Activated naive CD8-positive, alpha-beta T cell treated with anti-CD3 and anti-CD28 coated beads for 36 hours (primary cell): ENCODE measurements at places on chromosomes 16 and 17.
A peak's percentile ranks its signal among the peaks of the same experiment; 100 is the strongest.

GRCh38 chr16:4166821-4167220, 50.6 kb upstream of the ADCY9 start:
- H3K4me3 ChIP-seq: no peak overlapping the region
- no peak for DNase-seq
- no peak overlapping the region for H3K27ac ChIP-seq
- no peaks in the 10 kb centered on the region for H3K36me3 ChIP-seq
- no peaks in the 10 kb centered on the region for H3K4me1 ChIP-seq

- peaks cover 5% of the 10 kb centered on the region for H3K27me3 ChIP-seq
- H3K27ac ChIP-seq: no peak overlapping the region
- no peak overlapping the region for H3K4me3 ChIP-seq
- no peaks in the 10 kb centered on the region for H3K36me3 ChIP-seq
- DNase-seq: no peak
Observed at GRCh38 chr16:66107661-66108060, 258.8 kb upstream of the CDH5 start.

GRCh38 chr17:78665952-78666920, 89.0 kb upstream of the DNAH17 start:
- peak overlapping the region; percentile 87 for H3K27ac ChIP-seq
- no peaks in the 10 kb centered on the region for H3K27me3 ChIP-seq
- peaks cover 4% of the 10 kb centered on the region for H3K36me3 ChIP-seq
- peak; percentile 54 for DNase-seq

- no peak for DNase-seq
- peaks cover 26% of the 10 kb centered on the region for H3K36me3 ChIP-seq
- H3K27me3 ChIP-seq: no peaks in the 10 kb centered on the region
- H3K4me3 ChIP-seq: no peak overlapping the region
- peaks cover 39% of the 10 kb centered on the region for H3K4me1 ChIP-seq
Observed at GRCh38 chr17:80819422-80820164, 172.0 kb upstream of the CHMP6 start.

- no peaks in the 10 kb centered on the region for H3K4me1 ChIP-seq
Observed at GRCh38 chr17:49093131-49093530, 39.4 kb upstream of the B4GALNT2 start.

DNA sequence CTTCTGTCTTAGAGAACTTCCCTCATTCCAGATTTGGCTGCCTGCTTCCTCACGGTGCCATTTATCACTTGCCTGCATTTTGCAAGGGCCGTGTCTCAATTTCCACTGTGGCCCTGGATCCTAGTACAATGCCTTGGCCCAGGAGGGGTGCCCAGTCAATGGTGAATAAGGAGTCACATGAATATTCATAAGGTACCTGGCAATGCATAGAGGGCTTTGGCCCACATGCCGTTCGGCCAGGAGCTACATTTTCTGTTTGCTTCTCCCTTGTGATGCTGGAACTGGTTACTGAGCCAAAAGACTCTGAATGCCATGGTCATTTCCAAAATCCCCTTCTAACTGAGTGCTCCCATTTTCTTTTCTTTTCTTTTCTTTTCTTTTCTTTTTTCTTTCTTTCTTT, 4.8 kb upstream of the PIRT start:
- no peaks in the 10 kb centered on the region for H3K36me3 ChIP-seq
- H3K4me3 ChIP-seq: no peak overlapping the region
- peaks cover 6% of the 10 kb centered on the region for H3K4me1 ChIP-seq
- no peak for DNase-seq

- H3K4me1 ChIP-seq: peaks cover 8% of the 10 kb centered on the region
- H3K27ac ChIP-seq: peak overlapping the region; percentile 45
- peaks cover 22% of the 10 kb centered on the region for H3K27me3 ChIP-seq
- no peak for DNase-seq
- H3K36me3 ChIP-seq: no peaks in the 10 kb centered on the region
Observed at GRCh38 chr17:80980397-80981061, 11.1 kb upstream of the CHMP6 start.

- H3K4me1 ChIP-seq: peaks cover 48% of the 10 kb centered on the region
- peaks cover 9% of the 10 kb centered on the region for H3K36me3 ChIP-seq
- peaks cover 38% of the 10 kb centered on the region for H3K27me3 ChIP-seq
- DNase-seq: peak; percentile 36
- peak overlapping the region; percentile 6 for H3K27ac ChIP-seq
Observed at GRCh38 chr16:79081297-79082066, 519.1 kb downstream of the MAF start.

DNA sequence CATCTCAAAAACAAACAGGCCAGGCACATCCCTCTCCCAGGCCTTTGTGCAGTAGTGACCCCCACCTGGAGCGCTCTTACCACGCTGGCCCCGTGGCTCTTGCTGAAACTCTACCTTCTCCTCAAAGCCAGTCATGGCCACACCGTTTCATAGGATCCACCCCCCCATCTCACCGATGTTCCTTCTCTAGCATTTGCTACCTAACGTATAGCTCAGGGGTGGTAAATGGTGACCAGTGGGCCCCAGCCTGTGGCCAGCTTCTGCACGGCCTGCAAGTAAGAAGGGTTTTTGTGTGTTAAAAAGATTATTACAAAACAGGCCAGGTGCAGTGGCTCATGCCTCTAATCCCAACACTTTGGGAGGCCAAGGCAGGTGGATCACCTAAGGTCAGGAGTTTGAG, 43.8 kb downstream of the RMI2 start:
- no peaks in the 10 kb centered on the region for H3K27me3 ChIP-seq
- H3K4me1 ChIP-seq: peaks cover 3% of the 10 kb centered on the region
- no peak for DNase-seq
- H3K27ac ChIP-seq: no peak overlapping the region
- no peak overlapping the region for H3K4me3 ChIP-seq
- H3K36me3 ChIP-seq: no peaks in the 10 kb centered on the region

DNA sequence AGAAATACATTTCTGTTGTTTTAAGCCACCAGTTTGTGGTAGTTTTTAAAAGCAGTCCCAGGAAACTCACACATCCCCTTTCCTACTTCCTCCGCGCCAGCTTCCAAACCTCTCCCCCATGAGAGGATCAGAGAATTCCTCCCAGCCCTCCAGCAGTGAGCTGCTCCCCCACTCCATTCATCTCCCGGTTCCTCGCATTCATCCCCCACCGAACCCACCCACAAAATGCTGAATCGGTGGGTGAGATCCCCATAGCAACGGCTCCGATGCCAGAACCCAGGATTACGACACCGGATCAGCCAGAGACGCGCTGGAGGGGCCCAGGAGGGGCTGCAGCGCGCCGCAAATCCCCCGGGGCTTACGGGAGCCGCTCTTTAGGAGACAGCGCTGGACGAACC, 251.4 kb upstream of the RPL38 start:
- no peaks in the 10 kb centered on the region for H3K36me3 ChIP-seq
- no peak overlapping the region for H3K4me3 ChIP-seq
- DNase-seq: no peak
- H3K4me1 ChIP-seq: no peaks in the 10 kb centered on the region

DNA sequence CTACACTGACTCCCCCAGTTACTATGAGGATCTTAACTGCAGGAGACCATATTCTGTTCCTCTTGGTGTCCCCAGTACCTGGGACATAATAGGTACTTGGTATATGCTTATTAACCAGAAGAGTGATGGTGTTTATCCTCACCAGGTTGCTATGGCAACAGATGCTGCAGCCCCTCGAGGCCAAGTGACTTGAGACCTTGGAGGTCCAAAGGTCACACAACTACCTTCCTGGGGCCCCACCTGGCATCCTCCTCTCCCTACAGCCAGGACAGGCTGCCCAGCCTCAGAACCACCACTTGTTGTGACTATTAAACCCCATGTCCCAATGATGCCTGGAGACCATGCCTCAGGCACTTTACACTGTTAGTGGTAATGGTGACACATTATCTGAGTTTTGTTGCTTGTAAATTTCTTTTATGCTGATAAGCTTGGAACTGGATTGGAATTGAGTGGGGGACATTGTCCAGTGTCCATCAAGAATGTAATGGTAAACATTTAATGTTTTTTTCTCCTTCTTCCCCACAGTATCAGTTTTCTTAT, 189.4 kb downstream of the CCDC182 start:
- no peak overlapping the region for H3K4me3 ChIP-seq
- H3K27ac ChIP-seq: no peak overlapping the region
- H3K4me1 ChIP-seq: peaks cover 27% of the 10 kb centered on the region

DNA sequence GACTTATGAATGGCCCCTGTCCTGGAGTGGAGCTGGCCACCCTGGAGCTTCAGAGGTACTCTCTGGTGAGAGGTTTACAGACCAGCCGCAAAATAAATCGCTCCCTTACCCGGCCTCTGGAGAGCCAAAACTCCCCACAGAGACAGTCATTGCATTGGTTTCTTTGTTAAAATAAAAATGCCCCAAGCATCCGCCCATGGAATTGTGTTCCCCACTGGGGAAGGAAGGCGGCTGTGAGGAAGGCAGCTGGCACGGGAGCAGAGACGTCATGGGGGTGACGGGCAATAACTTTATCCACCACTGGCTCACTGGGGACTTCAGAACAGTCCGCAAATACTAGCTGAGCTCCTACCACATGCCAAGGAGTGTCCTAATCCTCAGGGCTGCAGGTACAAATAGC, 266.2 kb upstream of the FOXF1 start:
- H3K4me3 ChIP-seq: no peak overlapping the region
- no peak overlapping the region for H3K27ac ChIP-seq
- no peak for DNase-seq
- H3K36me3 ChIP-seq: no peaks in the 10 kb centered on the region
- peaks cover 36% of the 10 kb centered on the region for H3K27me3 ChIP-seq

DNA sequence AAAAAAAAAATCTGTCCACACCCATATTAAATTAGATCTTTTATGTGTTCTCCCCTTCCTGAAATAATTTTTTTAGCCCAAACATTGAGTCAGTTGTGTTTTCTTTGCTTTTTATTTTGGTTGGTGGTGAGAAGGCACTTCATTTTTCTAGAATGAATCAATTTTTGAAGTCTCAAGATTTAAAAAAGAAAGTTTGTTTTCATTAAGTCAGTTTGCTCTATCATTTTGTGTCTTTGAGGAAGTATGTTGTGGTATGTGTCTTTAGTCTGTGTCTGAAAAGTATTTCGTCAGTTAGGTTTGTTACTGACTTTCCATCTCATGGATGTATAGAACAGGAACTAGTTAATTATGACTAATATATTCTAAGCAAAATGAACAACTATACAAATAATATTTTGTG, 3.8 kb downstream of the IGF2BP1 start:
- H3K36me3 ChIP-seq: no peaks in the 10 kb centered on the region
- H3K4me3 ChIP-seq: no peak overlapping the region
- H3K27ac ChIP-seq: no peak overlapping the region
- H3K4me1 ChIP-seq: peaks cover 14% of the 10 kb centered on the region
- peaks cover 100% of the 10 kb centered on the region for H3K27me3 ChIP-seq
- no peak for DNase-seq

DNA sequence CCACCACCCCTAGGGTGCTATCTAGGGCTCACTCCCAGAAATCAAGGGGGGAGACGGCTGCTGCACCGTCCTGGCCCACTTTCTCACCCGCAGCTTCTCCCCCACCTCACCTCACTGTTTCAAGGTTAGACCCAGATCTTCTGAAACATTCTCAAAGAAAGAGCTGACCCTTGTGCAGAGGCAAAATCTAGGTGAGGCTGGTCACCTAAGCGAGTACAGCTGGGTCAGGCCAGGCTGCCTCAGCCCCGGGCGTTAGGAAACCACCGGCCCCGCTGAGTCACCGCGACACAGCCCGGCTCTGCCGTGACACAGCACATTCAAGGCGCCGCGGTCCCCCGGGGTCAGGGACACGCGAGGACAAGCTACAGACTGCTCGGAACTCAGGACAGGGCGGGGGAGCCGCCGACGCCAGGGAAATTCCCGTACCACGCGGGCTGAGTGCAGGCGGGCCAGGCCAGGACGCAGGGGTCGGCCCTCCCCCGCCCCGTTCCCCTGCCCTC, 27.1 kb downstream of the GNPTG start:
- DNase-seq: peak; percentile 73
- no peaks in the 10 kb centered on the region for H3K27me3 ChIP-seq
- H3K4me3 ChIP-seq: peak overlapping the region; percentile 90

DNA sequence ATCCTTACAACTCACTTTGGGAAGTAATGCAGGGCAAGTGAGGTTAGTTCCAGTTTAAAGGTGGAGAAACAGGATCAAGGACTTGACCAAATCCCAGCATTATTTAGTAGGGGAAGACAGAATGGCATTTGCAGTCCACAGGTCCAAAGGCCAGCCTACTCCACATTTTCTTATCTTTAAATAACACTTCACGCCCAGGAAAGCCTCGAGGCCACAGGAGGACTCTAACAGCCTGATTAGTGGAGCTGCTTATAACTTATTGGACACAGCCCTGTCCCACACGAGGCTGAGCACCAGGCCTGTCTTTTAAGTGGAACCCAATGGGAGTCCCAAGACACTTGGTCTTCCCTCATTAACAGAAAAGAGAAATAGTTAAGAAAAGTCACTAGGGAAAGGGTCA, 12.1 kb upstream of the HYDIN start:
- peaks cover 9% of the 10 kb centered on the region for H3K27me3 ChIP-seq
- H3K4me3 ChIP-seq: no peak overlapping the region
- DNase-seq: no peak
- no peaks in the 10 kb centered on the region for H3K4me1 ChIP-seq

- no peak overlapping the region for H3K27ac ChIP-seq
- no peaks in the 10 kb centered on the region for H3K27me3 ChIP-seq
Observed at GRCh38 chr17:11639736-11640462, 41.6 kb downstream of the DNAH9 start.

GRCh38 chr17:78999056-78999768, 10.4 kb downstream of the CANT1 start:
- no peaks in the 10 kb centered on the region for H3K4me1 ChIP-seq
- no peaks in the 10 kb centered on the region for H3K27me3 ChIP-seq
- no peak for DNase-seq
- H3K36me3 ChIP-seq: peaks cover 5% of the 10 kb centered on the region

DNA sequence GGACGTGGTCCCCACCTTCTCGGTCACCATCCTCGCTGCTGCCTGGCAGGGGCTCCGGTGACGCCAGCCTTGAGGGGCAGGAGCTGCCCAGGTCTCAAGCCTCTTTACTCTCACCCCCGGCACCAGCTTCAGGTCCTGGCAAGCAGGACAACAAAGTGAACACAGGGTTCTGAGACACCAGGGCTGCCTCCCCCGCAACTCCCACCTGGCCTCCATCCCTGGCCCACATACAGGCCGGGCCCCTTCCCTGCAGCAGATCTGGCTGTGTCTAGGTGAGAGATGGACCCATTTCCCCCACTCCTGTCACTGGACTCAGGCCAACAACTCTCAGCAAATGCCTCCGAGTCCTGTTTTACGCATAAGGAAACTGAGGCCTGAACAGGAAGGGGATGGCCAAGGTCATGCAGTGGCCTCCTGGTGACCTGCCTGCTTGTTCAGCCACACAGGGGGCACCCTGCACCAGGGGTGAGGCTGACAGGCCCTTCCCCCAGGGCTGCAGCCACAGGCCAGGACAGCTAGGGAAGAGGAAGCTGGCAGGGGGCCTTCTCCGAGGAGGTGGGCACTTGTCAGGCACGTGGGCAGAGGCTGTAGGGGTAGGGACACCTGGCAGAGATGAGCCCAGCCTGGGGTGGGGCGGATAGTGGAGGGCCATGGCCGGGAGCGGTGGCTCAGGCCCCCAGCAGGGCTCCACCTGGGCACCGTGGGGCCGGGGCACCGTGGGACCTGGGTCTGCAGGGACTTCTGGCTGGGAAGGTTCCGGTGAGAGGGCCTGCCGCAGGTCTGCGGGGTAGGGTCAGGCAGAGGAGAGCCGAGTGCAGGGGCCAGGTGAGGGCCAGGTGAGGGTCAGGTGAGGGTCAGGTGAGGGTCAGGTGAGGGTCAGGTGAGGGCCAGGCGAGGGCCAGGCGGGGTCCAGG, 46.7 kb upstream of the PVALEF start:
- H3K4me3 ChIP-seq: peak overlapping the region; percentile 64
- no peaks in the 10 kb centered on the region for H3K36me3 ChIP-seq
- DNase-seq: no peak
- H3K27ac ChIP-seq: peak overlapping the region; percentile 38
- H3K4me1 ChIP-seq: peaks cover 2% of the 10 kb centered on the region

GRCh38 chr16:47847220-47847970, 308.4 kb downstream of the ABCC12 start:
- H3K27ac ChIP-seq: no peak overlapping the region
- H3K36me3 ChIP-seq: no peaks in the 10 kb centered on the region
- no peaks in the 10 kb centered on the region for H3K27me3 ChIP-seq
- no peak for DNase-seq
